ENCODE measurements at places on chromosomes 2 and 18.

GRCh38 chr2:140269000-140269399, 1488.8 kb upstream of the NXPH2 start:
- no peak for DNase-seq

DNA sequence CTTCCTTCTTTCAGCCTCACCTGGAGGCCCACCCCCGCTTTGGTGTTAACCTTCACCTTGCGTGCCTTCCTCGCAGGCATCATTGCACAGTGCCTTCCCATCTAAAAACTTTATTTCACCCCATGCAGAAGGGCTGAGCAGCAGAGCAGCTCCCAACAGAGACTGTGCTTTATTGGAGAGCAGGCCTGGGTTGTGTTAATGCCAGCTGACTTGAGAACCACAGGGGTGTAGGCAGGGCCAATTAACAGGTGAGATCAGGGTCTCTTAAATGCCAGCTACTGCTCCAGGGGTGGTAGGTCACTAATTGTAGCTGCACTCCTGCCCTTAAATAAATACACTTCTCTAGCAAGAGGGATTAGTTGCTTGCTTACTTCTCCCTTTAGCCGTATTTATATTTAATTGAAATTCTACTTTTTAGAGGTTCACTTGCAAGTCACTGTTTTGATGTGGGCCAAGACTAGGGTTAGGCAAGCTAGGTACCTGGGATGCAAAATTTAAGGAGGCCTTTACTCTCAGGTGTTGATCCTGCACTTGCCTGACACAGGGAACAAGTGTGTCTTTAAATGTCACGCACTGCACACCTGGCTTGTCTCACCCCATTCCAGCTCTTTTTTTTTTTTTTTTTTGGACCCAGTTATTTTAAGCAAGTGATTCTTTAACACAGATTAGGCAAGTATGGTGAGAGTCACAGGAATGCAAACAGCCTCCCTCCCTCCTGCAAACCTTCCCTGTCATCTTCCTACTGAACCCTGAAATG, 54.5 kb downstream of the LYPD1 start:
- DNase-seq = no peak

GRCh38 chr2:238494573-238494961, 67.8 kb downstream of the ASB1 start:
- no peak for DNase-seq

GRCh38 chr18:54465502-54465901, 107.8 kb downstream of the C18orf54 start:
- DNase-seq = no peak

- no peak for DNase-seq
Measured at GRCh38 chr18:63681449-63682340, 20.0 kb upstream of the SERPINB3 start.

DNA sequence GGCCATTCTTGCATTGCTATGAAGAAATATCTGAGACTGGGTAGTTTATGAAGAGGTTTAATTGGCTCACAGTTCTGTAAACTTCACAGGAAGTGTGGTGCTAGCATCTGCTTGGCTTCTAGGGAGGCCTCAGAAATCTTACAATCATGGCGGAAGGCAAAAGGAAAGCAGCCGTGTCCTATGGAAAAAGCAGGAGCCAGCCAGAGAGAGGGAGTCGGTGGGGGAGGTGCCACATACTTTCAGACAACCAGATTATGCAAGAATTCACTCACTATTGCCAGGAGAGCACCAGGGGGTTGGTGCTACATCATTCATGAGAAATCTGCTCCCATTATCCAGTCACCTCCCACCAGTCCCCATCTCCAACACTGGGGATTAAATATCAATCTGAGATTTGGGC, 64.1 kb downstream of the CPS1 start:
- DNase-seq = no peak

GRCh38 chr2:214130114-214130513, 280.7 kb upstream of the VWC2L start:
- DNase-seq = no peak

DNA sequence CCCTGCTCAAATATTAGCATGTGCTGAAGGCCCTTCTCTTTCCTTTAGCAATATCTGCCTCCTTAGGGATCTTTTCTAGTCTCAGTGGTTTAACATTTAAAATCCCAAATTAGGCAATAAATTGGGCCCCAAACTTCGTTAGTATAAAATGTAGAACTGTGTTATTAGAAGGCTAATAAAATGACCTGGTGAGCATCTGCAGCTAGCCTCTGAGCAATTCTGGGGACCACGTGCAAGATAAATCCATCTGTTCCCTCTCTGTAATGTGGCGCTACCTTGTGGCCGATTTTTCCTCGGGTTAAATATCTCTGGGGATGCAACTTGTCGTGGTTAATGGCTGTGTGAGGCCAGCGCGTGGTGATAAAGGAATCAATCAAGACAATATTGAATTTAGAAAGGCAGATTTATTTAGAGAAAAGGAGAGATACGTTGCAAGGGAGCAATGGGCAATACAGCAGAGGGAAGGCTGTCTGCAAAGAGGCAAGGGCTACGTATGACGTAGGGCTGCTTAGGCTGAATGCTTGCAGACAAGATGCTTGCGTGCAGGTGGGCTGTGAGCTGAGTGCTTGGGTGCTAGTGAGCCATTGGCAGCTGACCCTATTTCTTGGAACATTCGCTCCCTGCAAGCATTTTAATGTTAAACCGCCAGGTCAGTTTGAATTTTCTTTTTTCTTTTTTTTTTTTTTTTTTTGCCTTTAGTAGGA, 18.5 kb upstream of the IL36G start:
- DNase-seq = no peak

- DNase-seq = no peak
Measured at GRCh38 chr2:112907001-112907949, 3.7 kb upstream of the IL37 start.

- no peak for DNase-seq
Measured at GRCh38 chr18:58593938-58594337, 35.0 kb downstream of the ALPK2 start.

- no peak for DNase-seq
Measured at GRCh38 chr2:56197816-56198215, 14.0 kb downstream of the CCDC85A start.

DNA sequence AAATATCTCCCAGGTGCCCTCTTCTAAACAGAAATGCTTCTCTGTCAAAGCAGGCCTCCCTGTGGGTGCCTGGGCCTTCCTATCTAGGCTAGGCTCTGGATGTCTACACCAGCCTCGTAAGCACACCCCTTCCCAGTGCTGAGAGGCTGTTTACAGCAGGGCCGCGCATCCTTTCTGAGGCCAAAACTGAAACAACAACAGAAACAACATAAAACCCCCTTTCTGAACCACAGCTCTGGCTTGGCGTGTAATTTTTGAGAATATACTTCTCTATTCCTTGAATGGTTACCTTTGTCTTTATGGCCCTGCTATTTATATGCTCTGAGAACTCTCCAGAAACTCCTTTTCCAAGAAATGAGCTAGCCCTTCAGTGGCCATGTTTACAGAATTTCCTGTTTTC, 118.4 kb downstream of the BCL2L11 start:
- no peak for DNase-seq

DNA sequence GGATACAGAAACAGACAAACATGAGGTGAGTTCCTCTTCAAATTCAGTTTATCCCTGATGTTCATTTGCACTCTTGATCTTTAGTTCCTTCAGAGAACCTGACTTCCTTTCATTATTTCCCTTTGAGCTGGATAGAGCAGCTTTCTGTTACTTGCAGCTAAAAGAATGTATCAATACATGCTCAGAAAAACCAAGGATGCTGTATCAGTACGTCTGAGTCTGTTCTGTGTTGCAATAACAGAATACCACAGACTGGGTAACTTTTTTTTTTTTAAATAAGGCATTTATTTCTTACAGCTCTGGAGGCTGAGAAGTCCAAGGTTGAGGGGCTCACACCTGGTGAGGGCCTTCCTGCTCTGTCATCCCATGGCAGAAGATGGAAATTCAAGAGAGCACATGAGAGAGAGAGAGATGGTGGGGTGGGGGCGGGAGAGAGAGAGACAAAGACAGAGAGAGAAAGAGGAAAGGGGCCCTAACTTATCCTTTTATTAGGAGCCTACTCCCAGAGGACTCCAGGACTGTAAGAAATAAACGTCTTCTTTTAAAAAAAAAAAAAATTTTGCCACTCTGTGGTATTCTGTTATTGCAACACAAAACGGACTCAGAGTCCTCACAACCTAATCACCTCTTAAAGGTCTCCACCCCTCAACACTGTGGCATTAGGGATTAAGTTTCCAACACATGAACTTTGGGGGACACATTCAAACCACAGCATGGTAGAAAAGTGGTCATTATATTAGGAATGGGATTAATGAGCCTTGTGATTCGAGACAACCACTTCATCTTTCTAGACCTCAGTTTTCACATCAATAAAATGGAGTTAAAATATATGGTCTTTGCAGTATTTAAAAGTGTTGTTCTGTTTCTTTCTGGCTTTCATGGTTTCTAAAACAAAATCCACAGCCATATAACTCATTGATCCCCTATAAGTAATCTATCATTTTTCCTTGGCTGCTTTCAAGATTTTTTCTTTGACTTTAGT, 18.4 kb upstream of the SELENOI start:
- peak; percentile 83 for DNase-seq

DNA sequence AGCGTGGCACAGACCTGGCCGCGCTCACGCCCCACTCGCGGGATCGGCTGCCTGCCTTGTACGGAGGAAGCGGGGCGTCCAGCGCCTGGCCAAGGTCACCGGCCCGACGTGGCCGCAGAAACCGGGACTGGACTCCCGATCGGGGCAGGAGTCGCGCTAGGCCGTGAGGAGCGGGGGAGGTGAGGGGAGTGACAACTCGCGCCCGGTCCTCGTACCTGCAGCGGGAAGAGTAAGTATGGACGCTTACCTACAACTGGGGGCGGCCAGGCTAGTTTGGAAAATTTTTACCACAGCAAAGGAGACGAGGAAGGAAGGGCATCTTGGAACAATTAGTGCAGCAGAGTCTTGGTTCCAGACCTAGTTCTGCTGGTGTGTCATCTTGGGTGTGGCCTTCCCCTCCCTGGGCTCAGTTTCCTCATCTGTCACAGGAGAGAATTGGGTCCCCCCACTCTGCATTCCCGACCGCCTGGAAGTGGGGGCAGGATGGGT, 693 bp downstream of the UBE2F start:
- DNase-seq = no peak

GRCh38 chr2:45003579-45004551, 5.4 kb downstream of the SIX2 start:
- DNase-seq = no peak

DNA sequence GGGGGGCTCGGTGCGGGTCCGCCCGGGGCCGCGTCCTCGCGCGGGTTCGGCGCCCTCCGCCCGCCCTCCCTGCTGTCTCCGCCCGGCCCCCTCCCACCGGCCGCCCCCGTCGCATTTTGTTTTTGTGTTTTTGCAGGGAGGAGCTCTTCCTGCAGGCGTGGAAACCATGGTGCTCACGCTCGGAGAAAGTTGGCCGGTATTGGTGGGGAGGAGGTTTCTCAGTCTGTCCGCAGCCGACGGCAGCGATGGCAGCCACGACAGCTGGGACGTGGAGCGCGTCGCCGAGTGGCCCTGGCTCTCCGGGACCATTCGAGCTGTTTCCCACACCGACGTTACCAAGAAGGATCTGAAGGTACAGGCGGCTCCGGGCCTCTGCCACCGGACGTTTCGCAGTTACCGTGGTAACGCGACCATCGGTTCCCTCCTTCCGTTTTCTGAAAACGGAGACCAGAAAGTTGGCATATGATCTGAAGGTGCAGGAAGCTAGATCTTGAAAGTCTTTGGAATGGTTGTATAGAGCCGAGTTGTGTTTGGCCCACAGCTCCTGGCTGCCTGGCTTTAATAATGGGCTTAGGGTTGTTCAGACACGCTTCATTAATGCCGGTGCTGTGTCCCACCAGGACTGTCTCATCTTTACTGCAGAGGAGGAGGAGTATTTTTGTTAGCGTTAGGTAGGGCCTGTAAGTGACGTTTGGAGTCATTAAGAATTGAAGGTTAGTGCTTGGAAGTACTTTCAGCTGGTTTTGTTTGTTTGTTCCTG, 891 bp downstream of the KDM3A start:
- peak; percentile 59 for DNase-seq

GRCh38 chr18:3511980-3512379, 62.0 kb downstream of the TGIF1 start:
- peak; percentile 88 for DNase-seq

GRCh38 chr2:10430886-10431622, 17.1 kb downstream of the ODC1 start:
- DNase-seq = no peak

DNA sequence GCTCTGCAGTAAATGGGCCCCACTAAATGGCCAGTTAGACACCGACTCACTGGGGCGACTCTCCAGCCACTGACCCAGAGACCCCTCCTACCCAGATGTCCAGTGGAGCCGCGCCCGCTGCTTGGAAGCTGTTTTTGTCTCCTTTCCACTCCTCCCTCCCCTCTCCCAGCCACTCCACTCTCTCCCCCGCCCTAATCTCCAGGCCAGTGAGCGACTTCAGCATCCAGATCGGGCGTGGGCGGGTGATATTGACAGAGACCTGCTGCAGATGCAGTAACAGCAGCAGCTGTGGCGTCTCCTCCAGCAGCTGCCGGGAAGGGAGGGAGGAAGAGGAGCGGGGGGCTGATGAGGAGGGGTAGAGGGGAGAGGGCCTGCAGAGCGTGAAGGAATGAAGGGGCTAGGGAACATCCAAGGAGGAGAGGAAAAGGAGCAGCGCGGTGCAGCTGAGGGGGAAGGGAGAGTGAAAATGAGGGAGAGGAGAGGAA, at the start of gene SCN7A:
Gene SCN7A, minus strand, starts transcription at position 110 of the 485 bp plus-strand sequence. CDS start 16,553 bp downstream, outside the sequence.
- no peak for DNase-seq

DNA sequence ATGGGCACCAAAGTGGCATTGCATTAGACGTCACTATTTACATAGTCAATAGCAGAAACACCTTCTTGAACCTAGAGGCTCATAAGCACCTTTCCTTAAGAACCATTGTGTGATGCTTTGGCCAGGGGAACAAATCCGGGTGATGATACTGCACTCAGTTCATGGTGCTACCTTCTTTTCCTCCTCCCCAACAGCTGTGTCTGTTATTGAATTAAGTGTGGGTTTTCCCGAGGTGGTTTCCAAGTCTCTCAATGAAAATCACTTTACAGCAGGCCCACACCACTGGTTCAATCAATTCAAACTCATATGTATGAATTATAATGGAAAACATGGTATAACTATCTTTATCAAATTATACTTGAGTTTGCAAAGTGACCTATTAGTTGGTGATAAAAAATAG, 9.3 kb upstream of the EFEMP1 start:
- DNase-seq = no peak

DNA sequence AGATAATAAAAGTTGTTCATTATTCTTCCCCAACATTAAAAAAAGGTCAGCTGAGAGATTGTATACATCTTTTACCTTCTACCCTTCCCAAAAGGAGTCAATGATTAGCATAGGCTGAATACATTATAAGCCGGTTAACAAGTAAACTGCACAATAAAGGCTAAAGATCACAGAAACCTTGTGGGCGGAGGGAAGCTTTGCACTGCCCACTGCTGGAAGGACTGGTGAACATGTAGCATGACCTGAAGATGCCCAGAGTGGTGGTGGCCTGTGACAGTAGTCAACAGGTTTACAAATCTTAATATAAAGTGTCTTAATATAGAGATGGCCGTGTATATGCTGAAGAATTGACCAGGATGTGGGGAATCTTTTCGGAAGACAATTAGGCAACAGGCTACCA, 35.6 kb downstream of the ARL5A start:
- DNase-seq = no peak

- no peak for DNase-seq
Measured at GRCh38 chr2:169073211-169073962, 4.0 kb downstream of the DHRS9 start.

- peak; percentile 61 for DNase-seq
Measured at GRCh38 chr2:190088917-190089316, 26.4 kb upstream of the MSTN start.

GRCh38 chr2:17648581-17648980, 105.0 kb downstream of the SMC6 start:
- DNase-seq = no peak
